ENCODE measurements at places on chromosomes 5 and 9.

GRCh38 chr9:78515108-78515507, 218.2 kb downstream of the PSAT1 start:
- no peak for DNase-seq

- no peak for DNase-seq
Measured at GRCh38 chr5:179793468-179794139, at the start of gene LTC4S. Gene LTC4S, plus strand, starts transcription at chr5:179793986. Its CDS starts 95 bp downstream, at chr5:179794081.

DNA sequence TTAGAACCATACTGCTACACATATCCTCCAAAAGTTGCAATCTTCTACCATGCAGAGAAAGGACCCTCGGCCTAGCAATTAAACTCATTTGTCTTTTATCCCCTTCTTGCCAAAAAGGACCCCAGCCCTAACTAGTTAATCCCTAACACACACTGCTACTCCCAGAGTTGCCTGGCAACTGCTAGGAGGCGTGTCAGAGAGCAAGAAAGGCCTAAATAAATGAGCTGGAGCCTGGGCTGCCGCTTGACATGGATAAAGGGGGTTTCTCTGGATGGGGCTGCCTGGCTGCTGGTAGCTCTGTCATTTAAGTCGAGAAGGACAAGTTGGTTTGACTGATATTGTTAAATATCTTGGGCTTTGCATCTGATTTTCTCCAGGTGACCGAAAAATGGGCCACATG, 194.8 kb downstream of the CRB2 start:
- no peak for DNase-seq

DNA sequence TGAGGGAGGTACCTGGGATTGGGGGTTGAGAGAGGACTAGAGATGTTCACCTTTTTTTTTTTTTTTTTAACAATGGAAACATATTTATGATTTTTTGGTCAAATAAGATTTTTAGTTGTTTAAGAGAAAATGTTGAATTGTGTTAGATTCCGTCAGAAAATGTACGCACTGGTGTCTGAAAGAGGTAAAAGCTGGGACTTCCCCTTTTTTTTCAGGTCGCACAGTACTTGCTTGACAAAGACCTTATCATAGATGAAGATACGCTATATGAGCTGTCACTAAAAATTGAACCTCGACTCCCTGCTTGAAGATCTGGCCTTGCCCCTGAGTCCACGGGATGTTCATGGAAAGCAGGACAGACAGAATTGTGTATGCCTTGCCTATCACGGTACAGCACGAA, 7.7 kb upstream of the CKMT2 start:
- DNase-seq = no peak

GRCh38 chr9:91920630-91921350, 29.2 kb downstream of the ROR2 start:
- DNase-seq = no peak

GRCh38 chr5:31287985-31288384, 94.5 kb downstream of the CDH6 start:
- no peak for DNase-seq

GRCh38 chr9:13107008-13107407, 172.5 kb downstream of the MPDZ start:
- DNase-seq = no peak

GRCh38 chr5:112978836-112979235, 2.2 kb downstream of the DCP2 start:
- DNase-seq = no peak

- DNase-seq = no peak
Measured at GRCh38 chr9:114287001-114287762, 35.7 kb upstream of the ORM1 start.

GRCh38 chr9:98255061-98255577, 330 bp downstream of the TBC1D2 start:
- no peak for DNase-seq
